Stimulated activated CD4-positive, alpha-beta T cell treated with anti-CD3 and anti-CD28 coated beads, TNF-alpha, amount 100 ng/mL, for 24 hours (primary cell): ENCODE measurements at places on chromosomes 16 and 17.

DNA sequence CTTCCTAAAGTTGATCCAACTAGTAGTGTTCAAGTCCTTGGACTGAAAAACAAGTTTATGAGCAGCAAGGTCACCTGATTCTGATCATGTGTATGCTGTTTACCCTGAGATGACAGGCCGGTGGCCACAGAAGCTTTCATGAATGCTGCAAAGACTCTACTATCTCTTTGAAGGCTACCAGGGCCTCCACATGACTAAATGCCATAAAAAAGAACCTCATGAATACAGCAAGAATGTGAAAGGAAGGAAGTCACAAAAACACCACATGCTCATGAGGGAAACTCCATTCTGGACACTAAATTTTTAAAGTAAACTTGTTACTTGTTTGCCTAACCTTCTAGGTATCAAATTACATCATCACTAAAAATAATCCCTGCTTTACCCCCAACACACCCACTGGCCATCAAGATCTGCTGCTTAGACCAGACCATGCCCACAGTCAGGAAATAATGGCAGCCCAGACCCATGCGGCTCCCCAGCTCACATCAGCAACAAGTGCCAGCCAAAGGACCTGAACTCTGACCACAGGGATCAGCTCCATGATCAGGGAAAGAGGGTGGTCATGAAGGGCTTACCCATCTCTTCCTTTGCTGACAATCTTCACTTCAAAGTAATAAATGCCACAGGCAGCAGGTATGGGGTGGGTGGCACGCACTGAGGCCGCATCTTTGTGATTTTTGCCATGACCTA is 1.4 kb downstream of the RANBP10 start:
- no peak for DNase-seq

DNA sequence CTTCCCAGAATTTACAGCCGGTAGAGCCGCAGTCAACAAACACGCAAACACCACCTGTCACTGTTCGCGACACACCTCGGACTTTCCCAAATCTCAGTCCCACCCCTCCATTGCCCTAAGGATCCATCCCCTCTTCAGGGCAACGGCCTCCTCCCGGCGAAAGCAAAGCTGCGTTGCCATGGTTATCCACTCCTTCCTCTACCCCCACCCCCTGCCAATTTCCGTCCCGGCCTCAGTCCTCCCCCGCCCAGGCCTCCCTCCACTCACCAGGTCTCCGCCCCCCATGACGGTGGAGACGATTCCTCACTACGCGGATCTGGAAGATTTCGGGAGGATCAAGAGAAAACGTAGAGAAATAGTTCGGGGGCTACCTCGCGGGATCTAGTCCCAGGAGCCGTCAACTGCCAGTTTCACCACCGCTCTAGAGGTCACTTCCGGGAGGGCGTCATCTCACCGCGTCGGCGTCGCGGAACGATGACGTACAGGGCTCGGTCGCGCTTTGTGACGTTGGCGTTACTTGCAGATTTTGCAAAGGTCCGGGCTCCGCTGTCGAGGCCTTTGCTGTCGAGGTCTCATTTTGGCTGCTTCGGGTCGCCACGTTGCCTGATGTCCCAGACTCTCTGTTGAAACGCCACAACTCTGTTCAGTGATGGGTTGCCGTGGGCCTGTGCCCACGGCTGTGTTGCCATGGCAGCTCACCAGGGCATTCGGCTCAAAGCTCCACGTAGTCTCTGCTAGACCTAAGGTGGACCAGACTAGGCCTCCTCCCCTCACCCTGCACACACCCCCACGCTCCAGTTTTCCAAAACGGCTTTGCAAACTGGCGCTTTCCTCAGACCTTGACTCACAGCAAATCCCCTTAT is at the start of gene CWC25:
Gene CWC25, minus strand, starts transcription at position 423 of the 863 bp plus-strand sequence. Its CDS starts 138 bp downstream, at position 285.
- DNase-seq, result peak; percentile 93

- no peak for DNase-seq
Observed at GRCh38 chr17:62895320-62896301, 70.4 kb upstream of the TANC2 start.

DNA sequence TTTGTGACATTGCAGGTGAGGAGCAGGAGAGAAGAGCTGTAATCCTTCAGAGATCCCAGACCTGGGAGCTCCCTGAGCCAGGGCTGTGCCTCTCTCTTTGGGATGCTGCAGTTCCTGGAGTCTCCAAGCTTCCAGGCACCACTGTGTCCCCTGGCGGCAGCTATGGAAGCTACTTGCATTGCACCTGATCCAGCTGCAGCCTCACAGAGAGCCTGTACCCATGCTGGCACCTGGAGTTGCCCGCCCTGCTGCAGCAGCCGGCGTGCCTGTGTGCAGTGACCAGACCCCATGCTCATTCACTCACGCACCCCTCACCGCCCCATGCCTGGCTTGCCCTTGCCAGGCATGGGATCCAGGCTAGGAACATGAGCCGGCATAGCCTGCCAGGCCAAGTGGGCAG is 51.8 kb upstream of the MED9 start:
- DNase-seq, result no peak

DNA sequence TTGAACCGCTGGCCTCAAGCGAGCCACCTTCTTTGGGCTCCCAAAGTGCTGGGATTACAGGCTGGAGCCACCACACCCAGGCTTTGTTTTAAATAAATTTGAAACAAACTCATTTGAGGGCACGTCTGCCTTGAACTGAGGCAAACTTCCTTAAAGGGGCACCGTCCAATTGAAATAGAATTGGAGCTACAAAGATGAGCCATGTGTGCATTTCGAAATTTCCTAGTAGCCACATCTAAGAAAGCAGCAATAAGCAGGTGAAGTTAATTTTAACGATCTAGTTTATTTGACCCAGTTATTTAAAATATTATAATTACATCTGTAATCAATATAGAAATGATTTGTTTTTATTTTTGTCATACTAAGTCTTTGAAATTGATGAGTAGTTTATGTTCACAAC is 755 bp upstream of the C16orf89 start:
- no peak for DNase-seq

- no peak for DNase-seq
Observed at GRCh38 chr17:29145289-29146073, 34.7 kb downstream of the MYO18A start.

GRCh38 chr17:79615446-79615845 is 4.6 kb upstream of the RBFOX3 start:
- no peak for DNase-seq

GRCh38 chr16:72199761-72200337 is 27.9 kb upstream of the PMFBP1 start:
- DNase-seq, result no peak

GRCh38 chr16:15951852-15952251 is 2.4 kb downstream of the ABCC1 start:
- no peak for DNase-seq

- DNase-seq, result peak; percentile 89
Observed at GRCh38 chr16:2603165-2604015, 65.6 kb downstream of the PDPK1 start.

GRCh38 chr17:27808628-27809027 is 8.3 kb upstream of the NOS2 start:
- peak; percentile 28 for DNase-seq

DNA sequence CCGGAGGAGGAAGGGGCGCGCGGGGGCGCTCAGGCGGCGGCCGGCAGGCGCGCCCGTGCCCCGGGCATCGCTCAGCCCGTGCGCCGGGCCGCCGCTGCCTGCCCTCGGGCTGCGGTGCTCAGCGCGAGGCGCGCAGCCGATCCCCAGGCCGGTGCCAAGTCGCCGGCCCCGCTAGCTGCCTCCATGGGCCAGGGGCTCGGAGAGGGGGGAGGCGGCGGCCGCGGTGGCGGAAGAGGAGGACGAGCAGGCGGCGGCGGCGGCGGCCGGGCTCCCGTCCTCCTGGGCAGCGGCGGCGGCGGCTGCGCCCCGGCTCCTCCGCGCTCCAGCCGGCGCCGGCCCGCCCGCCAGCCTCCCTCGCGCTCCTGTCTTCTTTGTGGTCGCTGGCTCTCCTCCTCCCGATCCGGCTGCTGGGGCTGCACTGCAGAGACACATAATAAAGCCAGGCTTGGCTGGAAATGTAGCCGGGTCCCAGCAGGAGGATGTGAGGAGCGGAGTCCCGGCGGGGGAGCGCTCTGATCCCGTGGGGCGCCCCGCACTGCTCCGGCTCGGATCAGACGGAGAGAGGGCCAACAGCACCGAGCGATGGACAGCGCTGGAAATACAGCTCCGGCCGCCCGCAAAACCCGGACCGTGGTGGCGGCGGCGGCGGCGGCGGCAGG is 889 bp upstream of the ZNF423 start:
- peak; percentile 24 for DNase-seq

GRCh38 chr16:19812986-19813385 is 71.7 kb downstream of the GPRC5B start:
- DNase-seq, result no peak

DNA sequence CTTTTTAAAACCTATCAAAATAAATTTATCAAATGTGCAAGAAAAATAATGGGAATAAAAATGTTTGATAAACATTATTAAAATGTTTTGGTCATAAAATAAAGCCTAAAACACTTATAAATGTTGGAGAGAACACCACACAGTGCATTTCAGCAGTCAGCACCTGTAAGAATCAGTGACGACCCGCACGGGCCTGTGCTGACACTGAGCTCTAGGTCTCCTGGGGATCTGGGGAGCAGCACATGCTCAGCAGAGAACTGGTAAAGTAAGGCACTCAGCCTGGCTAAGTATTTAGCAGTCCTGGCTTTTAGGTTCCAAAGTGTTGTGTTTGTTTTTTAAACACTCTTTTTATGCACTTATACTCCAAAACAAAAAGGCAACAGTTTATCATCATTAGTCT is 46.9 kb downstream of the HELZ start:
- no peak for DNase-seq

- no peak for DNase-seq
Observed at GRCh38 chr16:81866820-81867440, 87.8 kb downstream of the PLCG2 start.

- DNase-seq, result no peak
Observed at GRCh38 chr16:68351991-68352431, 41.2 kb downstream of the PRMT7 start.

DNA sequence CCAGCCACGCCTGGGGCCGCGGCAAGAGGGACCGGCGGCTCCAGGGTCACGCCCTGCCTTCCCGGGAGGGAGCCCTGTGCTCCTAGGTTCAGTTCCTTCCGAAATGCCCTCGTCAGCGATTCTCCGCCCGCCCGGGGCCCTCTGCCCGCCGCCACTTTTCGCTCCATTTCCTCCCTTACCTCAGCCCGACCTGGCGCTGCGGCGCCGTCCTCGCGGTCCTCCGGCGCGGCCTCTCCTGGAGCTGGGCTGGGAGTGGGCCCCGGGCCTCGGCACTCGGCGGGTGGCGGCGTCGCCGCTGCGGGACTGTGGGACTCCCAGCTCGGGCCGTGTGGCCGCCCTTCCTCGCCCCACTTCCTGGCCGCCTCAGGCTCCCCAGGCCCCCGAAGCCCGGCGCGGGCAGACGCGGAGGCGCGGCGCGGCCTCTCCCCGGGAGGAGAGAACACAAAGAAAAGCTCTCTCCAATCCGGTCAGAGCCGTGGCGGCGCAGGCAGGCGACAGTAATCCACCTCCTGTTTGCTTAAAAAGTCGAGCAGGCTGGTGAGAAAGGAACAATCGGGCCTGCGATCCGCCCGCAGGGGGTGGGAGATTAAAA is 1.6 kb downstream of the BAHCC1 start:
- no peak for DNase-seq

DNA sequence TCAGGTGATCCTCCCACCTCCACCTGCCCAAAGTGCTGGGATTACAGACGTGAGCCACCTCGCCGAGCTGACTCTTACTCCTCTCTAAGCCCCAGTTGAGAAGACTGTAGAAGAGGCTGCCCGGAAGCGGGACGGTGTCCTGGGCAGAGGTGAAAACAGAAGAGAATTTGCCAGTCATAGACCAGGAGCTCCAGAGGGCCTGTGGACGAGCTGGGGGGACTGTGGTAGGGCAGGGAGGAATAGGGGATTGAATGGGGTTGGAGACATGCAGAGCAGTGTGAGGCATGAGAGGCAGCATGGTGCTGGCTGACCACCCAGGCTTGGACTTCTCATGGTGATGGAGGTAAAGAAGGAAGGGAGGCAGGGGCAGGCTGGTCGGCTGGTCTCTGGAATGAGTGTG is 17.1 kb upstream of the PHB1 start:
- DNase-seq, result no peak

DNA sequence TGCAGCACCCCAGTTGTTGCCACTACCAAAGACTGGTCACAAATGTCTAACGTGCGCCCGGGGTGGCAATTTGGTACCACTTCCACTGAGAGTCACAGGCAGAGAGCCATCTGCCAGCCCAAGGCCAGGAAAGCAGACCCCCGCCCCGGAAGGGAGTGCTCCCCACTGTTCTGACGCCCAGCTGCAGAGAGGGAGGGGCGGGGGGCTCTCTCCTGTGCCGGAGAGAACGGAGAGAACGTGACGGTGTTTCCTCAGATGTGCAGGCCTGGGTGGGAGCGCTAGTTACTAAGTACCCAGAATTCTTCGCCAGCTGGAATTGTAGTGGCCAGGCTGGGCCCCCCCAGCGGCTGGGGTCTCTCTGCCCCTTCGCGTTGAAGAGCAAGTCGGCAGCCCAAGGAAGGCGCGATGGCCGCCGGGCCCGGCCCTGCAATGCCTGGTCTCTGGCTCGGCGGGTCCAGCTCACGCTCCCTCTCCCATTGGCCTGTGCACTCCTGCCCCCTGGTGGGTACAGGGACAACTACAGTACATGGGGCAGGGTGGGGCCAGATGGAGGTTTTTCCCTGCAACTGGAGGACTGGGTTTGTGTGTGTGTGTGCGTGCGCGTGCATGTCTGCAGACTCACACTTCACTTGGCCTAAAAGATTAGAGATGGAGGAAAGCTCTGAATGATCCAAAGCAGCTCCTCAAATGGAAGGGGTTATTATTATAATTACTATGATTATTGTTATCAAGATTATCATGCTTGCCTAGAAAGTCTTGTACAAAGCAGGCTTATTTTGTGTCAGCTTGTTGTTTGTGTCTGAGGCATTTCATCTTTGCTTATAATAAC is 107.1 kb downstream of the AMFR start:
- DNase-seq, result peak; percentile 64

GRCh38 chr16:85027349-85027957 is at the start of gene KIAA0513:
KIAA0513 (plus strand) TSS chr16:85027795; CDS start chr16:85067072, 39,277 bp downstream.
- peak; percentile 94 for DNase-seq

GRCh38 chr17:57868910-57869616 is 19.2 kb upstream of the MRPS23 start:
- no peak for DNase-seq

- DNase-seq, result no peak
Observed at GRCh38 chr17:42047343-42047742, 3.1 kb downstream of the C17orf113 start.

- DNase-seq, result no peak
Observed at GRCh38 chr17:17851103-17852002, 14.6 kb upstream of the SREBF1 start.

DNA sequence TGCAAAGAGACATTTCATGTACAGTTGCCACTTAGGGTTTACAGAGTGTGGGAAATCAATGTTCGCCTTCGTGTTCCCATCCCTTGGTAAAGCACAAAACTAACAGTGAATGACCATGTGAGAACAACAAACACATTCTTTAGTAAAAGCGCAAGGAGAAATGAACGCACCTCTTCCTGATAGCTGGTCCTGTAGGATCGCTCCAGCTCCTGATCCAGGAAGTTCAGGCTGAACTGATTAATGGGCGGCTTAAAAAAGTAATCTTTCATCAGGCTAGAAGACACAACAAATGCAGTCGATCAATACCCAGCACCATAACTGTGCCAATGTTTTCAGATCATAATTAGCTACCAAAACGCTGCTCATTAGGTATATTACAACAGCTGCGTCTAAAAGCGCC is 108.3 kb upstream of the CREBBP start:
- no peak for DNase-seq

- peak; percentile 15 for DNase-seq
Observed at GRCh38 chr16:86016201-86016965, 117.4 kb downstream of the IRF8 start.

GRCh38 chr16:63618896-63619485 is 1502.9 kb downstream of the CDH11 start:
- no peak for DNase-seq

- DNase-seq, result no peak
Observed at GRCh38 chr16:23768581-23768980, 13.8 kb downstream of the CHP2 start.

- no peak for DNase-seq
Observed at GRCh38 chr16:66751053-66751302, 431 bp downstream of the DYNC1LI2 start.
